ENCODE measurements at places on chromosomes 12 and 14.
A peak's percentile ranks its signal among the peaks of the same experiment; 100 is the strongest.

DNA sequence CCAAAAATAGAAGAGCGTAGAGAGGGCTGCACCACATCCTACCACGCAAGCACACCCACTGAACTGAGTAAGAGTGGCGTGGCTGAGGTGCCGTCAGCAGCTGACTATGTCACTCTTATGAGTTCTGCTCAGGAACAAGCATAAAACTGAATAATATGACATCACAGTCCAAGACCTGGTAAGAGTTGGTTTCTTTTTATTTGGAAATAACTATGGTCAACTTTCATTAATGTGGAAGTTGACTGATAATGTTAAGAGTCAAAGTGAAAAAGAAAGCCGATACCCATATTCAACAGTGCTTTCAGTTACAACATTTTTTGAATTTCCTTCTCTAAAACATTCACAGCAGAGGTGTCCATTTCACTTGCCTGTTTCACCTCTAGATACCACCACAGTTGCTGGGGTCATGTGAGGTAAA, 44.6 kb downstream of the GNS start:
- DNase-seq: no peak

DNA sequence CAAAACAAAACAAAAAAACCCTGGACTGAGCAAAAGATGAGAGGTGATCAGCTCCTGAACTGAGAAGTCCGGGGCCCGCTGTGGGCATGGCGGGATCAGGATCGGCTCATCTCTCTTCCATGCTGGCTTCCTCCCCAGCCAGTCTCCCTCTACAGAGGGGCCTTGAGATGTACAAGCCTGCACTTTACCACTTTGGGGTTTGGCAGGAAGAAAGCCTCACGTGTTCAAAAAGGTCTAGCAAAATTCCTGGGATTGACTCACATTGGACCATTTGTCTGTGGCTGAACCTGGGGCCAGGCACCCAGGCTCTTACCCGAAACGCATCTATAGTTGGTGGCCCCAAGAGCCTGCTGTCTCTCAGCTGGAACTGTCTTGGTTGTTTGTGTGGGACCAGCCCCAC, 89.0 kb downstream of the SLC24A4 start:
- no peak for DNase-seq

- no peak for DNase-seq
These were observed 688 bp upstream of the RASSF3 start for GRCh38 chr12:64609536-64610078.

GRCh38 chr14:68051146-68051545, 231.6 kb downstream of the RAD51B start:
- no peak for DNase-seq

DNA sequence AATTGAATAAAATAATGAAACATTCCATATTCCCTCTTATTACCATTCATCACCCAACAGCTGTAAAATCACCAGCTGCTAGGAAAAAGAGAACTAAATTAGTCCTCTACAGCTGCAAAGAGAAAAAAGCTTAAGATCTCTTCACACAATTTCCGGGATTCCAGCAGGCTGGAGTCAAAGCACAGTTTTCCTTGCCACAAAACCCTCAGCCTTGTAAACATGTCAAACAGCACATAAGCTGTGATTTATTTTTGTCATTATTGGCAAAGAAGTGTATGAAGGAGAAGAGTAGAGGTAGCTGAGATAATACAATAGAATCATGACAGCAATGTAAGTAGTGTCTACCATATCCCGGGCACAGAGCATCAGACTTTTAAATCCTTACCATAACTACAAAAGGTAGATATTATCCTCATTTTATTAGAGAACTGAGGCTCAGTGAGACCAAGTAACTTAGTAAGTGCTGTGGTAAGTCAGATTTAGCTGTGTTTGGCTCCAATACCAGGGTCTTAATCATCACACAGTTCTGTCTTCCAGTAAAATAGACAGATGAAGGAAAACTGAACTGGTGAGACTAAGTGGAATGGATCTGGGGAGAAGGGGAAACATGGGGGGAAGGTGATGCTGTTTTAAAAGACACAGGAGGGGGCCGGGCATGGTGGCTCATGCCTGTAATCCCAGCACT, 57.3 kb downstream of the NTN4 start:
- no peak for DNase-seq

- DNase-seq: no peak
These were observed 16.5 kb downstream of the MBIP start for GRCh38 chr14:36303960-36304359.

- no peak for DNase-seq
These were observed 4.0 kb downstream of the CPSF6 start for GRCh38 chr12:69243099-69244084.

- DNase-seq: no peak
These were observed 225.2 kb downstream of the C12orf75 start for GRCh38 chr12:105555556-105556295.

DNA sequence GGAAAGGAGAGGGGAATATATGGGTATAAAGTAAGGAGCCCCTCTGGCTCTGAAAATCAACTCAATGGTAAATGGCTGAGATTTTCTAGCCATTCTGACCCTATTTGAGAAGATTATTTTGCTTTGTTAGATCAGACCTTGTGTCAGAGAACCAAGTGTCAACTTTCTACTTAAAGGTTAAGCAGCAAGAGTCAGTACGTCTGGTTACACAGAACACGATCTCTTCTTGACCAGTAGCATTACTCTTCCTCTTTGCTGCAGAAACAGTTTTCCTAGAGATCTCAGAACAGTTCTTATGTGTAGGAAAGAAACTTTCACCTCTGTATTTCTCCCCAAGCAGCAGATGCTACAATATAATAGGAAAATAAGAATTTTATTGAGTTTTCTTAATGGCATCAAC, 47.4 kb upstream of the BTG1 start:
- DNase-seq: no peak

GRCh38 chr14:105351920-105352851, 37.6 kb downstream of the PACS2 start:
- DNase-seq: peak; percentile 97

DNA sequence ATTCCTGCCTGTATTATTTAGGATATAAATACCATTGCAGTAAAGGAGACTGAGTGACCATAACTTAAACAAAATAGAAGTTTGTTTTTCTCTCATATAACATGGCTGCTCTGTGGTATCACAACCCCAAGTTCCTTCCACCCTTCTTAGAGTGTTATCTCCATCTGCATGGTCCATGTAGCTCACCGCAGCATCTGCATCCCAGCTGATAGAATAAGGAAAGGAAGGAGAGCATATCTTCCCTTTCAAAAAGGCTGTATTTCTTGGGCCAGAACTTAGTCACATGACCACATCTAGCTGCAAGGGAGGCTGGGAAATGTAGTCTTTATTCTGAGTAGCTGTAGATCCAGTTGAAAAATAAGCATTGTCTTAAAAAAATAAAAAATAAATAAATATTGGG, 184.8 kb upstream of the NUDT4 start:
- no peak for DNase-seq

DNA sequence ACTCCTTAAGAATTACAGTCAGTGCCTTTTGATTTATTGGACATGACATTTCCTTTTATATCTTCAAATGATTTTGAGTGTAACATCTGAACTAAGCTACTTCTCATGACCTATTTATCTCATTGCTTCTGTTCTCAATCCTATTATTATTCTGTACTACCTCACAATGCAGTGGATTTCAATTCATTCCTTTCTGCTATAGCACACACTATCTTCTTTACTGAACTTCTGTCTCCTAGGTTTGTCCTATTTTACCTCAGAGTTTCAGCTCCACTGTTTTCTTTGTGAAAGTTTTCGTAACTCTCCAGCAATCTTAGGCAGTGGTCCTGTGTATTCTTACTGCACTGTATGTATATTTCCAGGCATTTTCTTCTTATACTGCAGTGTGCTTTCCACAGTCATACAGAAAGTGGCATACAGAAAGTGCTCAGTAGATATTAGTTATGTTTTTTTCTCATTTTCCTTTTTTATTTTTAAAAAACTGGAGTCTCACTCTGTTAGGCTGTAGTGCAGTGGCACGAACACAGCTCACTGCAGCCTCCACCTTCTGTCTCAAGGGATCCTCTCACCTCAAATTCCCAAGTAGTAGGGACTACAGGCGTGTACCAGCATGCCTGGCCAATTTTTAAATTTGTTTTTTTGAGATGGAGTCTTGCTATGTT, 368.6 kb upstream of the RGS6 start:
- no peak for DNase-seq

GRCh38 chr14:24904533-24904932, 145.4 kb downstream of the STXBP6 start:
- DNase-seq: no peak

DNA sequence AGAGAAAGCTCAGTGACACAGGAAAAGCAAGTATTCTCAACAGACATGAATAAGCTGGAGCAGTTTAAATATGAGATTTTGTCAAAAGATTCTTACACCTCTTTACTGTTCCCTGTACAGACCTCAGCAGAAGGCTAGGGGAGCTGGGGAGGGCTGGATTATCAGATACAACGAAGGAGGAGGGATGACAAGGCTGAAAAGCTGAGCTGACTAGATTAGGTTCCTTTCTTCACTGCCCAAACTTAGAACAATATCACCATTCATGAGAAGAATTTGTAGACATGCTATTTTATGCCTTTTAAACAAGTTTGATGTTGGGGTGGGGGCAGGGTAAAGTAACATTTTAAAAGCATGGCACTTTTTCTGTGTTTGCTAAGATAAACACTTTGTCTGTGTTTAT, 611.1 kb downstream of the AACS start:
- DNase-seq: no peak

GRCh38 chr14:51285120-51285519, 45.1 kb downstream of the TMX1 start:
- no peak for DNase-seq

- DNase-seq: peak; percentile 1
These were observed 12.2 kb downstream of the RIMBP2 start for GRCh38 chr12:130703733-130704375.

- DNase-seq: no peak
These were observed 3.4 kb downstream of the CYP46A1 start for GRCh38 chr14:99687284-99688209.

DNA sequence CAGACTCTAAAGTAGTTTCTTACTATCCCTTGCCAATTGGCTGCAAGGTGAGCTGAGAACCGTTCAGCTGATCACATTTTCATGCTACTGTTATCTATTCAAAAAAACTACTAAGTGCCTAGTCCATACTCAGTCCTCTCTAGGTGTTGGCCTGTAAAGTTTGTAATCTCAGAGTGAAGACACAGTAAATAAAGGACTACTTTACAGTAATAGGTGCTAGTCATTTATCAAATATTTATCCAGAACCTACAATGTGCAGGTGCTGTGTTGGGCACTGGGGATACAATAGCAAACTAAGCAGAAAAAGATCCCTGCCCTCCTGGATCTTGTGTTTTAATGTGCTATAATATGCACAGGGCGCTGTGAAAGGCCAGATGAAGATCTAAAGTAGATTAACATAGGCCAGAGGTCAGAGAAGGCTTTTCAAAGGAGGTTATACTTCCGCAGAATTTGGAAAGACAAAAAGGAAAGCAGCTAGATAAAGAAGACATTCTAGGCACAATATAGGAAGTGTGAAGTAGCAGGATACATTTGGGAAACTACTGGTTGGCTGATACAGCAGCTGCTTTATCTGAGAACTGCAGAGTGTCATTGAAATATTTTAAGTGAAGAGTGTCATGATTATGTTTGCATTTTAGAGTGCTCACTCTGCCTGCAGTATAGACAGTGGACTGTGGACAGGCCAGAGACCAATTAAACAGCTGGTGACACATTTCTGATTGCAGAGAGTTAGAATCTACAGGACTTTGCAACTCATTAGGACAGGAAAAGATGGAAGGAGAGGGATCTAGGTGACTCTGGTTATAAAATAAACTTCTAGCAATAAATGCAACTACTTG, 8.0 kb upstream of the ACTR10 start:
- no peak for DNase-seq

- DNase-seq: no peak
These were observed 85.6 kb downstream of the FOXN3 start for GRCh38 chr14:89331398-89331797.

All from 8988T (cell line).